ENCODE measurements at places on chromosomes 4 and X.

DNA sequence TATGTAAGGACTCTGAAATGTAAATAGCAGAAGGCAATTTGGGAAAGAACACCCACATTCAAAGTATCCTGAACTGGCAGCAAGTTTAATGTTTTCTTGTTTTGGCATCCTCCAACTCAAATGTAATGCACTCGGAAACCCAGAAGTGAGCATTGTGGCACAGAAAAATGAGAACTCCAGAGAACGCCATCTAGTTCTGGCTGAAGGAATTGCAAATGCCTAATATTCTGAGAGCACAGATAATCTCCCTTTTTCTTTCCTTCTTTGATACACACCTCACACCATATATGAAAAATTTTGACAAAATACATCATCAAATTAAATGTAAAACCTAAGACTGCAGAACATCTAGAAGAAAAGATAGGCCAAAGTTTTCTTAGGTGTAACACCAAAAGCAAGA lies 52.1 kb downstream of the PWWP3B start:
- DNase-seq: no peak

DNA sequence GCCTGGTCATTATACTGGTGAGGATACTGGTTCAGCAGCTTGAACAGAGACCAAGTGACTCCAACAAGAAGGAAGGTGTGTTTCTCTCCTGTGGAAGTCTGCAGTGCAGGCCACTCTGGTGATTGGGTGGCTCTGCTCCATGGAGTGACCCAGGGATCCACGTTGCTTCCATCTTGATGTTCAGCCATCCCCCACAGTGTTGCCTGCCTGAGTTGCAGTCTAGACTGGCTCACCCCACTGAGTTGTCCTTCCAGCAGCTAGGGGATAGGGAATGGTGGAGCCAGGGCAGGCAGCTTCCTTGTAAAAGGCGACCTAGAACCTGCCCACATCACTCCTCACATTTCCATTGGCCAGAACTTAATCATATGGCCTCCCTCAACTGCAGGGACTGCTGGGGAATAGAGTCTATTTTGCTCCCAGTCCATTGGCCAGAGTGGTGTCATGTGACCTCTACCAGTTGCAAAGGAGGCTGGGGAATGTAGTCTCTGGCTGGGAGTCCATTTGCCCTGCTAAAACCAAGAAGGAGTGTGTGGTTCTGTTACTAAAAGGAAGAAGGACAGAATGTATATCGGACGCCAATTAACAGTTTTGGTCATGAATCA lies 8.0 kb downstream of the MAN2B2 start:
- DNase-seq: no peak

GRCh38 chr4:95181243-95181995 lies 367.4 kb downstream of the UNC5C start:
- no peak for DNase-seq

DNA sequence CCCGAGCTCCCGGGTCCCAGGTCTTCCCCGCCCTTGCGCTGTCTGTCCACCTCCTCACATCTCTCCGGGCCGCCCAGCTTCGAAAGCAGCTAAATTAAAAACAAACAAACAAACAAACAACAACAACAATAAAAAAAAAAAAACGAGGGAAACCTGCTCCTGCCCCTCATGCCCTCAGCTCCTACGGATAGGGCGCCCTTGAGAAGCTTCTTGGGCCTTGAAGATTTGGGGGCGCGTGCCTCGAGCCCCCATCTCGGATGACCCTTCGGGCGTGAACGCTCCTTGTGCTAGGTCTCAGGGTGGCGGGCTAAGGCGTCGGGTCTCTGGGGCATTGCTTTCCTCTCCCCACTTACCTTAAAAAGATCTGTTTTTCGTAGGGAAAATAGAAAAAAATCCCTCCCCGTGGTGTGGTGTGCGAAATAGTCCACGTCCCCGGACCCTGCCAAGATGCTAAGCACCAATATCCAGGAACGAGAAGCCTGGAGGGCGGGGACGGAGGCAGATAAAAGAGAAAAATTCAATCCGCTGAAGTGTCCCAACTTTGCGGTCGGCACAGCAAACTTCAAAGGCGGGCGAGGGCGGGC lies 603 bp downstream of the NDNF start:
- DNase-seq: no peak

- DNase-seq: no peak
Measured at GRCh38 chrX:13130816-13131215, 86.4 kb upstream of the FAM9C start.

- DNase-seq: no peak
Measured at GRCh38 chrX:154734061-154734781, 16.7 kb downstream of the GAB3 start.

GRCh38 chr4:67608027-67608426 lies 49.5 kb downstream of the STAP1 start:
- DNase-seq: no peak

DNA sequence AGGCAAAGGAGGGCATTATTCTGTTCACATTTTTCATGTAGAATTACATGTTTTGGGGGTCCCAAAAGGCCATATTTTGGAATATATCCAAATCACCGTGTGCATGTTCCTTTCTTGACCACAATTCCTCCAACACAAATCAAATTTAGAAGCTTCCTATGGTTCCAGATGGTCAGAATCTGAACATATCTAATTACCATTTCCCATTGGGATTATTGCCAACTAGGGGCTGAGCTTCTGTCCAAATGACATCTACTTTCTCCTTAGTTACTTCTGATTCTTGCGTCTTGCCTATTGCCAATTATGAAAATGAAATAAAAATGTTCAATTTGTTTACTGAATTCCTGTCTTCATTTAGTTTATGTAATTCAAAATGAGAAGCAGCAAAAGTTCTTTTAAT lies 163.7 kb downstream of the CPE start:
- DNase-seq: no peak

All from stimulated activated CD8-positive, alpha-beta memory T cell treated with anti-CD3 and anti-CD28 coated beads, Interleukin-15, amount 100 ng/mL, for 24 hours (primary cell).